GM12878 (cell line): ENCODE measurements at places on chromosomes 1 and 21. TPM values are rescaled to one million over a fixed set of nuclear protein-coding genes. Genes with fewer than 3 reads are reported as not detected.

The SLC19A2 gene
- 2.2 and 2.3 TPM in 2 replicates for total RNA-seq

The NPHS2 gene
- total RNA-seq, result not detected in 2 replicates

DNA sequence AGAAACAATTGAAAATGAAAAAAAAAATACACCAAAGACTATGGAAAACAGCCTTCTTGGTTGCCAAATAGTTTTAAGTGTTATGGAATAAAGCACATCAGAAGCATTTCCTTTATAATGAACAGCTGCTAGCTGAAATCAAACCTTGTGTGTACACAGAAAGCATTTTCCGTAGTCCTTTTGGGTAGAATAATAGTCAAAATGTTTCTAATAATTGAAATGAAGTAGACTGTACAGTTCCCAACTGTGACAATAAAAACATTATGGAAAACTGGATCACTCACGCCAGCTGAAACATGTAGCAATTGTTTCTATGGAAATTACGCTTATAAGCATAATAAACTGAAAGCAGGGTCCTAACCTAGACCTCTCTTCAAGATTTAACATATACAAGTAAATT lies 856.3 kb upstream of the B3GALT2 start:
- no peak for DNase-seq

DNA sequence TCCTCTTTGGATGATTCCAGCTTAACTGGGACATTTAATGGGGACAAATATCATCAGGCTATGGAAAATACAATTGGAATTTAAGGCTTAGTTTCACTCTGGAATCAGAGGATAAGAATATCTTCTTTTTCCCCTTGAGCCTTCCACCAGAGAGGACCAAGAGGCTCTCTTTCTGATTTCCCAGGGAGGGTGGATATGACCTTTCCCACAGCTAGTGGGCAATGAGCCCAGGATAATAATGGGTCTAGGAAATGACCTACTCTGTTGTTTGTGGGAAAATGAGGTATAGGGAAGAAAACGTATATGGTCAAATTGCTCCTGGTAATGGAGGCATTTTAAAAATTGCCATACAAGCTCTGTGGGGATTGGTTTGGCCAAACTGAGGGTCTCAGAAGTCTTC lies 1.9 kb downstream of the OR6Y1 start:
- no peak for DNase-seq

DNA sequence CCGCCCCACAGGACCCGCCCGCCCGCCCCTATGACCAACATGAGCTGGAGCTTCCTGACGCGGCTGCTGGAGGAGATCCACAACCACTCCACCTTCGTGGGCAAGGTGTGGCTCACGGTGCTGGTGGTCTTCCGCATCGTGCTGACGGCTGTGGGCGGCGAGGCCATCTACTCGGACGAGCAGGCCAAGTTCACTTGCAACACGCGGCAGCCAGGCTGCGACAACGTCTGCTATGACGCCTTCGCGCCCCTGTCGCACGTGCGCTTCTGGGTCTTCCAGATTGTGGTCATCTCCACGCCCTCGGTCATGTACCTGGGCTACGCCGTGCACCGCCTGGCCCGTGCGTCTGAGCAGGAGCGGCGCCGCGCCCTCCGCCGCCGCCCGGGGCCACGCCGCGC lies 7.9 kb upstream of the IBA57 start:
- DNase-seq, result no peak
